Hepatic stellate cell (primary cell): ENCODE measurements at places on chromosomes 6 and 20.

GRCh38 chr6:8819446-8819845 lies 384.1 kb upstream of the SLC35B3 start:
- DNase-seq, result no peak

DNA sequence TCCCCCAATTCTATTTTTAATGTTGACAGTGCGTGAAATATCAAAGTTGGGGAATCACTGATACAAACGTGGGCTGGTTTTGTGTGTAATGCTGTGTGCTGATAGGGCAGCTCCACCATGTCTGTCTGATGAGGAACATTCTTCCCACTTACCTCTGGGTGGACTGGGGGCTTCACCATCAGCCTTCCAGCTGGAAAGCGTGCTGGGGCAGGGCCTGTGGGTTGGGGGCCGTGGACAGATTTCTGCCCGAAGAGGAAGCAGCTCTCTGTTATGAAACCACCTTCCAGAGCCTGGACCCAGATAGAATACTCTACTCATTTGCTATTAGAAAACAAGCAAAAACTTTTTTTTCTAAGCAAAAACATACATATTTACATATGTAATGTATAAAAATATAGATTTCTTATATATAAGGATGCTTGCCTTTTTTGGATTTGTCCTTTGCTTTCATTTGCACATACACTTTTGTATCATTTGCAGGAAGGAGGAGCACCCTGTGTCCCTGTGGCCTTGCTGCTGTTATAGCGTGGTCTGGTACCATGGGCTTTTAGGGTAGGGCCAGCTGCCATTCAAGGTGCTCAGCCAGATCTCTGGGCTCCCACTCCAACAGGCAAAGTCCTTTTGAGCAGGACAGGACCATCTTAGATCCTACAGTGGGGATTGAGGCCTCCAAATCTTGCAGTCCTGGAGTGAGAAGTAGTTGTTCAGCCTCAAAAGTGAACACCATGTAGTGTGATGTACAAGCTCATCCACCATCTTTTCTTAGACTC lies 48.1 kb downstream of the DUSP22 start:
- DNase-seq, result no peak

DNA sequence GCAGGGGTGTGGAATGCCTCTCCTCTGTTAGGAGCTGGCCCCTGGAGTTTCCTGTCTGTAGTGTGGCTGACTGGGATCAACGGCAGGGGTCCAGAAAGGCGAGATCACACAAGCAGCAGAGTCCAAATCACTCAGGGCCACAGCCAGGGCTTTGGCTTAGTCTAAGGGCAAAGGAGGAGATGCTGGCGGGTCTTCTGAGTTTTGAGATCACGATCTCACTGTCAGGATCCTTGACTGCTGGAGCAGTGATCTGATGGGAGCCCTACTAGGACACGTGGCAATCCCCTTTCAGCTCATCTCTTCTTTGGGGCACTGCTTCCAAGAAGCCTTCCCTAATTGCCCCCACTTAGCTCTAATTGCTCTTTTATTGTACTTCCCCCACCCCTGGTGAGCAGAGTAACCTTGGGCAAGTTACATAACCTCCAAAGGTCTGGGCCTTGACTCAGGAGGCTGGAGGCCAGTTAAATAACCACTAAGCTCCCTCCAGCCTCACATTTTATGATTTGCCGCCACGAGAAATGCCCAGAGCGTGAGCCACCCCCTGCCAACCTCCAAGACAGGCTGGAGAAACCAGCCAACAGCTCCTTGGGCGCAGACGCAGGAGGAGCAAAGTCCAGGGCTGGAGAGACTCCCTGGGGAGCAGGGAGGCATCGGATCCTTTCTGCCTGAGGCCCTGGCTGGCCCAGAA lies 12.0 kb downstream of the KCNK5 start:
- no peak for DNase-seq

- no peak for DNase-seq
Measured at GRCh38 chr20:20815711-20816455, 103.4 kb upstream of the RALGAPA2 start.

- no peak for DNase-seq
Measured at GRCh38 chr6:134464690-134465411, 146.9 kb upstream of the SGK1 start.

- DNase-seq, result peak; percentile 27
Measured at GRCh38 chr6:11224252-11224965, 8.1 kb downstream of the NEDD9 start.

DNA sequence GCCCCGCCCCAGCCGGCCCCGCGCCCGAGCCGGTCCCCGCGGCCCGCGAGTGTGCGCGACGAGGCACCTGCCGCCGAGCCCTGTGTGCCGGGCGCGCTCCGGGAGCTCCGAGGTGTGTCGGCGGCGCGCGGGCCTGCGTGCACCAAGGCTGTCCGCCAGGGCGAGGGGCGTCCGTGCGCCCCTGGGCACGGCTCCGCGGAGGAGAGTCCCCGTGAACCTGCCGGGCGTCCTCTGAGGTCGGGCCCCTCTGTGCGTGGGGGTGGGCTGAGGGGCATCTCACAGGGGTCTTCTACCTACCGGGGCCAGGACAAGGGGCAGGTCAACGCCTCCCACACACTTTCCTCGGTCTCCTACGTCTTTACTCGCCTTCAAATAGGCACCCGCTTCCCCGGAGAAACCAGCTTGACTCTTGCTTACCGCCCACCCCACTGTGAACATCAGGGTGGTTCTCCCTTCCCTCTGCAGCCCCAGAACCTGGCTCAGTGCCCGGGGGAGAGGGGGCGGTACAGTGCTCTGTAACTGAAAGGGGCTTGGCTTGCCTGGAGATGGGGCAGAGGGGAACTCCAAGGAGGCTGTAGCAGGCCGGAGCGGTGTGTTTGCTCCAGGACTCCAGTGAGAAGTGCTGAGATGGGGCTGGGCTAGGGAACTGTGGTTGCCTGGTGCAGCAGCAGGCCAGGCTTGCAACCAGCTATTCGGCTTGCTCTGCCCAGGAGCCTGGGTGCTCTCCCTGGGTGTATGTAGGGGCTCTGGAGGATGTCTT lies at the start of gene SAMD10:
SAMD10 (minus strand) TSS at position 86 of the 760 bp plus-strand sequence. CDS start 175 bp downstream, outside the sequence.
- DNase-seq, result no peak

DNA sequence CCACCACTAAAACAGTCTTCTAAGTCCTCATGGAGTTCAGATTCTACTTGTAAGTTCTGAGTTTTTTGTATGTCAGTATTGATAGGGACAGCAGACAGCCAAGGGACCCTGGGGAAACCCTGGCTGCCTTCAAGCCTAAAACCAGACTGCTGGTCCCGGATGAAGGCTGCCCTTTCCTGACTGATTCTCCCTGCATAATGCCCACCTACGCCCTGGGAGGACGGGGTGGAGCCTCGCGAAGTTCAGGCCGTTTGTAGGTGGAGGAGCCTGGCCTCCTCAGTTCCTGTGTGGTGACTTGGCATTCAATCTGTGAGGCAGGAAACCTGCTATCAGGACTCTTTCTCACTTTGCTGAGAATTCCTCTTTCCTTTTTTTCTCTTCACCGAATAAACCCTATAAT lies 120.3 kb upstream of the LGSN start:
- DNase-seq, result no peak

- DNase-seq, result no peak
Measured at GRCh38 chr6:163712981-163713380, 298.5 kb downstream of the QKI start.

DNA sequence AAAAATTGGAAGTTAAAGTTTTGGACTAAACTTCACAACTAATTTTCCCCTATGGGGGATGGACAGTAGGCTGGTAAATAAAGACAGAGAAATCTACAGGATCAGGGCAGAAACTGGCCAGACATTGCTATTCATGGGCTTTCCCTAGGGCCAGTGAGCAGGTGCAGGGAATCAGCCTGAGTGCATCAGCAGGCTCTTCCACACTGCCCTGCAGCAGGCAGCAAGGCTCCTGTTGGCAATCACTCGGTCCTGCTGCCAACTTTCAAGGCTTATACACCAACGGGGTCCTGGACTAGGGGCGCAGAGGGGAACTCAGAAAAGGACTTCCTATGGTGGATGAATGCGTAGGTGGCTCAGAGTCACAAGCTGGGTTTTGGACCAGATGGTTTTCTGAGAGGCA lies 59.8 kb upstream of the NHSL1 start:
- no peak for DNase-seq

DNA sequence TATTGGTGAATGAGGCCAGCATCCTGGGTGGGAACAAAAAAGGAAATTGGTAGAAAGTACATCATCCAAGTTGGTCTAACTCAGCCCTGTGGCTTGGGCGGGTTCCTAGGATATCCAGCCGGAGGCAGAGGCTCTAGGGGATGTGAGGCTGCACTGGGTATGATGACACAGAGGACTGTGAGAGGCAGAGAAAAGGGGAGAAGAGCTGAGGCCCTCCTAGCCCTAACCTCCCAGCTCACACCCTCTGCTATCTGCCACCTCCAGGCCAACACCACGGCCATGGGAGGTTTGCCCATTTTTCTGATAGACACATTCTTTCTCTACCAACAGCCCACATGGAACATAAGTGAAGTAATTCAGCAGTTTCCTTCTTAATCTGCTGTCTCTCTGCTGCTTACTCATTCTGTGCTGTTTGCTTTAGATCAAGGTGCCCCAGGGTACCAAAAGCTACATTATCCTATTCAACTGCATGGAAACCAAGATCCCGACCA lies 284.4 kb downstream of the ESR1 start:
- no peak for DNase-seq

GRCh38 chr20:4828830-4829513 lies 107.3 kb downstream of the PRND start:
- no peak for DNase-seq

DNA sequence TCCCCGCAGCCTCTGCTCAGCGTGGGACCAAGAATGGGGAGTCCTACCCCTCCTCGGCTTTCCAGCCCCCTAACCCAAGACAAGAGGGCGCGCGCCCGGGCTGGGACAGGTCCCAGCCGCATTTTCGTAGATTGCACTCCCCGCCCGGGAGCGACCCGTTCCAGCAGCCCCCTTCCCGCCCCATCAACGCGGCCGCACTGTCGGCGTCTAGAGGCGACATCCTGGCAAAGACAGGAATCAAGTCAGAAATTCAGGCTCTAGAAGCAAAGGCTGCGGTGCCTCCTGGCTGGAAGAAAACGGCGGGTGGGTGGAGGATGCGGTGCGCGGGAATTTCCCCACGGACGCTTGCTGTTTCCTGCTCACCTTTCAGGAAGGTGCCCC lies 957 bp downstream of the PROKR2 start:
- DNase-seq, result no peak

GRCh38 chr6:84019842-84020211 lies 13.7 kb upstream of the MRAP2 start:
- DNase-seq, result no peak

DNA sequence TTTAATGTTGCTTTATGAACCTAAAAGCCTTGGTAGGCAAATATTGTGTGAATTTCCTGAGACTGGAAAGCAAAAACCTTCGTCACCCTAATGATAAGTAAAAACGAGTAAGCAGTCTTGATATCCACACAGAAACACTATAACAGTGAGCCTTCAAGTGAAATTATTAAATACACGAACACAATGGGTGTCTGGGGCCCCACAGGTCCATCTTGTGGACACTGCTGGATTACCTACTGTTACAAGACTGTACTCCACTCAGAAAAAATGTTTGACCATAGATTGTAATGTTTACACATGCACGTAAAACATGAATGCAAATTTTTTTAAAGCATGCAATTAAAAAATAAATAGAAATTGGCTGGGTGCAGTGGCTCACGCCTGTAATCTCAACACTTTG lies 466.9 kb downstream of the CD83 start:
- DNase-seq, result no peak

GRCh38 chr6:96653181-96653580 lies 90.3 kb downstream of the FHL5 start:
- no peak for DNase-seq

GRCh38 chr6:67131827-67132226 lies 1424.8 kb upstream of the EYS start:
- no peak for DNase-seq

GRCh38 chr6:42610416-42610815 lies 46.6 kb downstream of the UBR2 start:
- DNase-seq, result no peak

- peak; percentile 63 for DNase-seq
Measured at GRCh38 chr6:33761922-33762629, 15.4 kb upstream of the IP6K3 start.

DNA sequence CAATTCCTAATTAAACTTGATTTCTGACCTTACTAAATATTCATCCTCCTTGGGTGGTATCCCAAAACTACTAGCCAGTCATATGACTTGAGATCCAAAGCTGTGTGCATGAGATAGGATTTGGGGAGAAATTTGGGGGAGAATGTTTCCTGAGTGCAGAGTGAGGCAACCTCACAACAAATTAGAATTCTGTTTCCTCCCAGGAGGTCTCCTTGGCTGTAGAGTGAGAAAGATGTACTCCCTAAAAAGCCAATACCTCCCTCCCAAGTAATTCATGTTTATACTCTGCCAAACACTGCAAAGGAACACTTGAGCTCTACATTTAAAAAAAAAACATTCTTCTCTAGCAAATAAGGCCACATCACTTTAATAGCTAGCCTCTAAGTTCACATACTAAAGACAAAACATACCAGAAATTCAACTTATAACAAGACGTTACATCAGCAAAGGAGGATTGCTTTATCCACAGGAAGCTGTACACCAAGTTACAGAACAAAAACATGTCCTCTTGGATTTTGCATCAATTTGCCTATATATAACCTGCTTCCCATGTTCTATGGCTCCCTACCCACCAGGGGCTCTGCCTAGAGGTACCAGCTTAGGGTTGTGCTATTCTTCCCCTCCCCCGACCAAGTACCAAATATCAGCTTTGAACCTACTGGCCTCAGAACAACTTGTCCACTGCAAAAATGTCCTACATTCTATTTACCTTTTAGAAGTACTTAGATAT lies 15.4 kb upstream of the TMEM30A start:
- DNase-seq, result no peak

DNA sequence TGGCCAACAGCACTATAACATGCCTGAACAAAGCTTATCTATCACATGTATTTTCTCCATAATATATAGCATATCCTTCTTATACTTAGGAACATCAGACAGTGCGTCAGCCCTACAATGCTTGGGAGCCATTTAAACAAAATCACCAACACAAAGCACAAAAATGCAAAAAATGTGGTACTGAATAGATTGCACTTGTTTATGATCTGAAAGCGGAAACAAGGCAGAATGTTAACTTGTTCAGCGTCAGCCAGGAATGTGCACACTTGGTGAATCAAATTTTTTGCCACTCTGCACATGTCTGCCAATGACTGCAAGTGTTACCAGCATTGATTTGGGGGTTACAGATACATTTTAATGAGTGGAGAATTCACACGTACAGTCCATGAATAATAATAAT lies 14.8 kb downstream of the SLC35A1 start:
- no peak for DNase-seq

GRCh38 chr20:34744847-34745246 lies 40.7 kb downstream of the TP53INP2 start:
- DNase-seq, result no peak
